Adrenal gland (tissue), 19 donors: ENCODE measurements at places on chromosomes 12 and 14.
A peak's percentile ranks its signal among the peaks of the same experiment; 100 is the strongest.

GRCh38 chr12:47082283-47082682 lies 2.5 kb upstream of the AMIGO2 start:
- DNase-seq: no peak

DNA sequence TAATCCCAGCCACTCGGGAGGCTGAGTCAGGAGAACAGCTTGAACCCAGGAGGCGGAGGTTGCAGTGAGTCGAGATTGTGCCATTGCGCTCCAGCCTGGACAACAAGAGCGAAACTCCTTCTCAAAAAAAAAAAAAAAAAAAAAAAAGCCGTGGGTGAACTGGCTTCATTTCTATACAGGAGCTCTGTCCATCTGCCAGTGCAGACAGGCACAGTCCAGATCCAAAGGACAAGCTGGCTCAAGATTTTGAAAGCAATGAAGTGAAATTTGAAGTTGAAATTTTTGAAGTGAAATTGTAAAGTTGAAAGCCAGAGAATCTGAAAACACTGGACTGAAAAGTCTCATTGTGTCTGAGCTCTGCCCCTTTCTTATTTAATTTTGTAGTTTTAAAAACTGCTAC lies 134.7 kb downstream of the CALM1 start:
- no peak for DNase-seq

- no peak for DNase-seq
These were observed 6.6 kb upstream of the PGF start for GRCh38 chr14:74962046-74962445.

DNA sequence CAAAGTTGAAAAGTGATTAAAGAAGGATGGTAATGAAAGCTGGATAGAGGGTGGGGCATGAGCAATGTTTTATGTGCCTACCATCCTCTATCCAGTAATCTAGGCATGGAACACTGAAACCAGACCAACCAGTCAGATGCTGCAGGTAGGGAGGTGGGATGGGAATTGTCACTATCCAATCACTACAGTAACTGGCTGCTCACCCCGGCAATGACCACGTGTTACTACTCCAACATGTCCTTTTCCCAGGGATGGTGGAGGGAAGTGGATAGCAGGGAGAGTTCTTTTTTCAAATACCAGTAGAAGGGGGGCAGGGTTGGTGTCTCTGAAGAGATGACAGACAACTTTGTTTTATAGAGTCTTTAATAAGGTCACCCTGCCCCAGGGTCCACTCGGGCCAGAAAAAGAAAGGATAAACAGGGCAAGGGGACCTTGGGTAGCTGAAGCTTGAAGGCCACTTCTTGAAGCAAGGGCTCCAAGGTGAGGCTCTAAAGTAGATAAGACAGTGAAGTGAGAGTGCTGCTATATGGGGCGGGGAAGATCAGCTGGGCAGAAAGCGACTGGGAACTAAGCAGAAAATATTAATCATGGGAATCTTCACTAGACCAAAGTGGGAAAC lies 14.7 kb upstream of the CDH24 start:
- DNase-seq: peak; percentile 54

- no peak for DNase-seq
These were observed 3.7 kb downstream of the HIF1A start for GRCh38 chr14:61699027-61699426.

DNA sequence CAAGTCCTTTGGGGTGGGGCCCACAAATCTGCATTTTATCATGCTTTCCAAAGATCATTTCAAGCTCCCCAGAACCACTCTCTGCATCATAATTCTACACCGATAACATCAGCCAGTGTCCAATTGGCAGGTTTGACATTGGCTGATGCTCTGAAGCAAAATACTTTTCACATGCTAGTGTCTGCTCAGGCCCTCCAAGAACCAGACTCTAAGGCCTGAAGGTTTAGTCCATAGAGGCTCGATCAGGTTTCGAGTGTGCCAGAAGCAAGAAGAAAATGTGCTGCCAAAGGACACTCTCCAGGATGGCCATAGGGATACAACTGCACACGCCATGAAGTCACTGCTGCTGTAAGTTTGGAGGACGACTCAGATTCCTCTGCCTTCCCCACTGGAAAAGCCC lies 280.3 kb downstream of the KSR2 start:
- DNase-seq: no peak

DNA sequence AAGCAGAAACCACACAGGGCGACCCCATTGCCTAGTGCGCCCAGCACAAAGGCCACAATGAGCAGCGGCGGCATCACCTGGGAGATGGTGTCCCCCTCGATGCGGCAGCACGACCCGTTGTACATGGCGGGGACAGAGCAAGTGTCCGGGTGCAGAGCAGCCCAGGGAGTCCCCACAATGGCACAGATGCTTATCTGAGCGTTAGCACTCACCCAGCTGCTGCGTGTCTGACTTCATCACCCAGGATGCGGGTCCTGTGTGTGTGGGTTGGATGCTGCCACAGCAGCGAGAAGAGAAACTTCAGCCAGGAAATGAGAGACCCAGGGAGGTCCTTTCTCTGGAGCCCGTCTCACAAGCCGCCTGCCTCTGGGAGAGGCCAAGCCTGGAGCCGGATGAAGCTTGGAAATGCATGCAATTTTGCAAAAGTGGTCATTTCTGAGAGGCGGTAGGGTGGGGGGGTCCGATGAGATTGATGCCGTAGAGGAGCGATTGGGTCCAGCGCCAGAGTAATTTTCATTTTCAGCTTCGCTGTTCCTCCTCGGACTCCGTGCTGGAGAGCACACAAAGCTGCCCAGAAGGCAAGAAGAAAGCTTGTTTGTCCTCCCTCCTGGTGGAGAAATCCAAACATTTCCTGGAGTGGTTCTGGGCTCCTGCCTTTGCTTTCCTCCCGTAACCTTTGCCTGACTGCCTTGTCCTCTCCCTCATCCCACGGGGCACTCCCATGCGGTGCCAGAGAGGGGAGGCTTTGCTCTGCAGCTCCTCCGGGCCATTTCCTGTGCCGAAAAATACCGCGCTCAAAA lies at the start of gene HCAR1:
TSS of gene HCAR1 (minus strand) at position 630 of the 800 bp plus-strand sequence. CDS start at position 125, 505 bp downstream.
- DNase-seq: no peak

DNA sequence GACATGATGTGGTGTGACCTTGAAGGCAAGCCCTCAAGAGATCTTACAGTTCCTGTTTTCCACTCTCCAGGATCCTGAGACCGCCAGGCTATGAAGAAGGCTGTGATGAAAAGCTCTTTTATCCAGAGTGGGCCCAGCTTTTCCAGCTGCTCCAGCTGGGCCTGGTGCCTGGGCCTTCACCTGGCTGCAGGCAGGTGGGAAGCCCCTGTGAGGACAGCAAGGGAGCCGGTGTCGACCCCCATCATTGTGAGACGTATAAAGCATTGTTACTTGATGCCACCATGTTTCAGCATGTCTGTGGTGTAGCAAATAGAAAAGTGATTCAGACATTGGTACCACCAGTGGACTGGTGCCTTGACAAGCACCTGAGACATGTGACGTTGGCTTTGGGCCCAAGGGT lies 190.2 kb downstream of the KIF26A start:
- DNase-seq: peak; percentile 30

DNA sequence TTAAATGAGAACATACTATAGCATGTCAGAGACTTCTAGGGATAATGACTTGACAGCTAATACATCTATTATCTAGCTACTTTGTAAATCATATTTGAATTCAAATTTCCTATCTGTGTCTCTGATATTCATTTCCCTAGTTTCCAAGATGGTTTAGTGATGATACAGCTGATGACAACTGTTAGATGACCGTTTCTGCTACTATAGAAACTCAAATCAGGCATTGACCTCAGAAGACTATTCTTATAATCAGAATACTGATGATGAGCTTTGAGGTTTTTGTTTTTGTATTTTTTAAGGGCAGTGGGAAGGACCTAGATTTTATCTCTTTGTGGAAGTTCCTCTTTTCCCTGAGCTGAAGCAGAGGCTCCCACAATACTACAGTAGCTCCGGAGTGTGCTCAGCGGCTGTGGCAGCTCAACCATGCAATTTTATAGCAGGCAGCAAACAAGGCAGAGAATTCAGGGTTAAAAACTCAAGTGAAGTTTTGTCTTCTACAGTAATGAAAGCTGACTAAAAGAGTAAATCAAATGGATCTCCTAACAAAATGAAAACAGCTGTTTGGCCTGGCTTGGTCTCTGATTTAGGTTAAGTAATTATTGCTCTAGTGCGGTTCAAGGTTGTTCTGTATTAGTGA lies 145.1 kb downstream of the SLC25A21 start:
- DNase-seq: no peak

DNA sequence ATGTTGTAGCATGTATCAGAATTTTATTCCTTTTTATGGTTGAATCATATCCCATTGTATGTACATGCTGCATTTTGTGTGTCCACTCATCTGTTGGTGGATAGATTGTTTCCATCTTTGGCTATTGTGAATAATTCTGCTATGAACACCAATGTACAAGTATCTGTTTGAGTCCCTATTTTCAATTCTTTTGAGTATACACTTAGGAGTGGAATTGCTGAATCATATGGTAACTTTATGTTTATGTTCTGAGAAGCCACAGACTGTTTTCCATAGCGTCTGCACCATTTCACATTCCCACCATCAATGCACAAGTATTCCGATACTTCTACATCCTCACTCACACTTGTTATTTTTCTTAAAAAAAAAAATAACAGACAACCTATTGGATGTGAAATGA lies 91.5 kb downstream of the ARF6 start:
- DNase-seq: no peak

DNA sequence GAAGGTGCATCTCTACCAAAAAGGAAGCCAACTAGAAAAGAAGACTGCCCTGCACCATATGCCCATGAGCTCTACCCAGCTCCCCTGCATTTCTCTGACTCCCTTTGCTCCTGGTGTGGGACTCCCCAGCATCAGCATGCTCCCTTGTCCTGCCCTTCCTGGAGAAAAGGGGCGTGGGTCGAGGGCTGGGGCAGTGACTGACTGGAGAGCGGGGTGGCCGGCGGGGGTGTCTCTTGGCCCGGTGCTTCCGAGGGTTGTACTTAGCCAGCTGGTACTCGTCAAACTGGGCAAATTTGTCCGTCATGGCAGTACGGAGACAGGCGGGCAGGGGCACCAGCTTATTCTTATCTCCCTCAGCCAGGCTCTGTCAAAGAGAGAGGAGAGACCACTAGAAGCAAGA lies 9.8 kb downstream of the TEP1 start:
- DNase-seq: no peak

GRCh38 chr12:50661300-50662115 lies 102.4 kb upstream of the ATF1 start:
- DNase-seq: no peak

DNA sequence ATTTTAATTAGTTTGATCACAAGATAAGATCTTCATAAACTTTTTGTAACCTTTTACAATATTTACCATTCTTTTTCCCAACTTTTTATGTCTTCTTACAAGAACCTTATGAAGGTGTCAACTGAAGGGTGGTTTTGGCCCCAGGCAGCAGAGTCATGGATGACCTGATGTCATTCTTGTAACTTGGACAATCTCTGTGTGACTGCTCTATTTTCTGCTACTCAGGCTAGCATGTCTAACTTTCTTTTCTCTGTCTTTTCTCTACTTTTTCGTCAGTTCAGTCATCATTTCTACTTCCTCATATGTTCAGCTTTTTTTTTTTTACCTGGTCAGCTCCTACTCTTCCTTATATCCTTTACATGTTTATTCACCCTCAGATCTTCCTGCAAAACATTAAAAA lies 150.7 kb upstream of the PTPRQ start:
- DNase-seq: no peak

- peak; percentile 69 for DNase-seq
These were observed 27.7 kb downstream of the CLMN start for GRCh38 chr14:95291859-95292542.

DNA sequence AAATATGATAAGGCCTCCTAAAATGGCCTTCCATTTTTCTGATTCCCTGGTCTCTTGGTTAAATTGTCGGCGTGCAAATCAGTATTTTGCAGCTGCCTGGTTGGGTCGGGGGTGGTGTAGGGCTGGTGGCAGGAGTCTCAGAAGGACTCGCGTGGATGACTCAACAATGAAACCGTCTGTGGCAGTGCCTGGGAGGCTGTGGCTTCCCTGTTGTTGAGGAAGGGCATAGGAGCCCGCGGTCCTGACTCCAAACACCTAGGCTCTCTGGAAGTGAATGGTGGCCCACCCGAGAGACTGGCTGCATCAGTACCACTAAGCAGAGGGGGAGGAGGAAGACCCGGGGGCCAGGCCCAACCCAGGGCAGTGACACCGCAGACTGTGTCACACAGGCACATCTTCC lies 207.9 kb downstream of the TTC7B start:
- DNase-seq: no peak

DNA sequence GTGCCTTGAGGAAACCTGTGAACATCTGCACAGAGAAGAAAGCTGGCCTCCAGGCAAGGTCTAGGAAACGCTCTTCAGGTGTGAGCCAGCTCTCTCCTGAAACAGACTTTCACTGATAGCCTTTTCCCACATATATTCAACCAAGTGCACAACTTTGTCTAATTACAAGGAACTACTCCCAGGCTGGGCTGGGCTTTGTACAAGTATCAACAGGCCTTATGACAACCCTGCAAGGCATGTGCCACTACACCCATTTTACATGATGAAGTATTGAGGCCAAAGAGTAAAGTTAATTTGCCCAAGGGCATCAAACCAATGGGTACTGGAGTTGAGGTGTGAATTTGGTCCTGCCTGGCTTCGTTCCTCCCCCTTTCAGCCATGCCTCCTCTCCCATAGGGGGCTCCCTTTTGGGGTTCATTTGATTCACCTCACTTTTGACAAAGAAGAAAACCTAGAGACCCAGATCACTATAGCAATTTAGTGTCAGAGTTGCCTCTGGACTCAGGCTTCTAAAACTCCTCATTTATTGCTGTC lies 2.1 kb downstream of the CSRP2 start:
- no peak for DNase-seq

DNA sequence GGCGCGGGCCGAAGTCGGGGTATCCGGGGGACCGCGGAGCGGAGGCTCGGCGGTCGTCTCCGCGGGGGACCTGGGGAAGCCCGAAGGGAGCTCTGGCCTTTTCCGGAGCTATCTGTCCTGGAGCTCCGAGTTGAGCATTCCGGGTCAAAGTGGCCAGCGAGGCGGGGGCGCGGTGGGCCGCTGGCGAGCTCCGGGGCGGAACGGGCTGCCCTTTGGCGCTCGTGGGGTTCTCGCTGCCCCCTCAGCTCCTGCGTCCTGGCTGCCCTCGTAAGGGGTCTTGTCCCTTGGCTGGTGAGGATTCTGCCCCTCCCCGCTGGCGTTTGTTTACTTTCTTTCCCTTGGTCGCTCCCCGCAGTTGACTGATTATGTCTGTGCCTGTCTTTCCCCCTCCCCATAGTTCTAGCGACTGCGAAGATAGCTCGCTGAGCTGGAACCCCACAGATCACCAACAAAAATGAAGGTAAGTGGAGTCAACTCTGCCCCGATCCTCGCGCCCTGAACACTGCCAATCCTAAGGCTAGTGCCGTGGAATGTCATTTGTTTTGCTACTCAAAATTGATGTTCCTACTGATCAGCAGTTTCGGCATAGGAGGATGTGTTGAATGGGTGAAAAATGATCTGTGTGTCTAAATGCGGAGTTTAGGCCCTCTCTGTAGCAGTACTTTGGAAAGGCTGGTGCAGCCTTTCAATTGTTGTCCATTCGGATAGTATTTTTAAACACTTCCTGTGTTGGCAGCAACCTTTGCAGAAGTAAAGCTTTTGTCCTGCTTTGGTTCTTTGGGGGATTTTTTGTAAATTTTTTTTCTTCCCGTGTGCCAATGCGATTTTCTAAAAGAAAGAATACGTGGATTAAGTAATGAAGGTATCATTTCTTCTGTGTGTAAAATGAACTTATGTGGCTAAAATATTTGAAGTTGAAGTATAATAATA lies 1.3 kb downstream of the ARID4A start:
- DNase-seq: peak; percentile 21
